ENCODE measurements at places on chromosomes 7 and 10.

DNA sequence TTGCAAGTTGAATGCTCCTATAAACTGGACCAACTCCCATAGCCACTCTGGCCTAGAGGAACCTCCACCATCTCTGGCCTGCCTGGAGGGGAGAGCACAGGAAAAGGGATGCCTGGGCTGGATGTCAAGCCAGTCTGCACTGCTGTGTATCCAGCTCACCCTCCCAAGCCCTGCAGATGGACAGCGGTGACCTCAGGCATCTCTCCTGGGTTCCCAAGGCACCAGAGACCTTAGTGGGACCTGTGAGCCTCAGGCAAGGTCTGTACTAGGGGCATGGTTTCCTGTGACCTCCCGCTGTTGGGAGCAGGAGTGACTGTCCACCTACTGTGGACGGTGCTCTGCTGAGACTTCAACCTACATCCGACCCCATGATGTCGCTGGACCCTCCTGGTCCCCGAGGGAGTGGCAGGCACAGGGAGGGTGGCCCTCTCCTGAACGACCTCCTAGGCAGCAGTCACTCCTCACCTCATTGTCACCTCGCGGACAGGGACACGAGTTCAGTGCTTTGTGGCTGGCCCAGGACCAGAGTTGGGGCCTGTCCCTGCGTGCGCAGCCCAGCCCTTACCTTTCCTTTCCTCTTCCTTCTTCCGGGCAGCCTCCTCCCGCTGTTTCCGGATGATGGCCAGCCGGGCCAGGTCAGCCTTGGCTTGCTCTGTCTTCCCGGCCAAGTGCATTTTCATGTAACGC lies 11.0 kb downstream of the PDAP1 start:
- no peak for DNase-seq

- DNase-seq, result no peak
Measured at GRCh38 chr7:70347463-70348254, 749.4 kb downstream of the AUTS2 start.

GRCh38 chr7:152477079-152477478 lies 41.3 kb upstream of the KMT2C start:
- DNase-seq, result no peak

DNA sequence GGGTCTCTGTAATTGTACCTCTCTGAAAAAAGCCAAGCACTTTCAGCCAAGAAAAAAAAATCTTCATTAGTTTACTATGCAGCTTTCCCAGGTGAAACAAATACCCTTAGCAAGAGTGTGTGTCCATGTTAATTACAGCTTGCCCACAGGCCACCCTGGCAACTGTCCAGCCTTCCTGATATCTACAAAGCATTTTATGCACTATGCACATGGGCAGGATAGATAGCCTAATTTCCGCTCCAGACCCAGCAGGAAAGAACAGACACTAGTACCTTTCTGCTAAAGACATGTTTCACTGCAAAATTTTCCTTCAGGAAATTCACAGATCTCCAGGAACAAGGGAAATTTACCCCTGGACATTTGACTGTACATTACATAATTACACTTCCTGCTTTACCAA lies 24.4 kb downstream of the CACNA2D1 start:
- DNase-seq, result no peak

DNA sequence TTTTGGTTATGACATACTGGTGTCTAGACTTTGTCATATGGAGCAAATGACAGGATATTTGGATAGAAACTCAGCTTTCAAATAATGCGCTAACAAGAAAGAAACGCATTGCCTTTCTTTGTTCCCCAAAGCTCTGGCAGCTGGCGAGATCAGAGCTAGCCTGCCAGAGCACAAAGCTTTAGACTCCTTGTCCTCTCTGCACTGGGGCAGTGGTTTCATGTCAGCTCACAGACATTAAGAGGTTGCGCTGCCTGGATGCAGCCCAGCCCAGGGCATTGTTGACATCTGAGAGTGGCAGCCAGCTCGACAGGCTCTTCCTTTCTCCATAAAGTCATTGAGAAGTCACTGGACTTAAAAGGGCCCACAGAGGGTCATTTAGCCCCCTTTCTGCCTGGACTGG lies 212.0 kb downstream of the PLXNA4 start:
- no peak for DNase-seq

DNA sequence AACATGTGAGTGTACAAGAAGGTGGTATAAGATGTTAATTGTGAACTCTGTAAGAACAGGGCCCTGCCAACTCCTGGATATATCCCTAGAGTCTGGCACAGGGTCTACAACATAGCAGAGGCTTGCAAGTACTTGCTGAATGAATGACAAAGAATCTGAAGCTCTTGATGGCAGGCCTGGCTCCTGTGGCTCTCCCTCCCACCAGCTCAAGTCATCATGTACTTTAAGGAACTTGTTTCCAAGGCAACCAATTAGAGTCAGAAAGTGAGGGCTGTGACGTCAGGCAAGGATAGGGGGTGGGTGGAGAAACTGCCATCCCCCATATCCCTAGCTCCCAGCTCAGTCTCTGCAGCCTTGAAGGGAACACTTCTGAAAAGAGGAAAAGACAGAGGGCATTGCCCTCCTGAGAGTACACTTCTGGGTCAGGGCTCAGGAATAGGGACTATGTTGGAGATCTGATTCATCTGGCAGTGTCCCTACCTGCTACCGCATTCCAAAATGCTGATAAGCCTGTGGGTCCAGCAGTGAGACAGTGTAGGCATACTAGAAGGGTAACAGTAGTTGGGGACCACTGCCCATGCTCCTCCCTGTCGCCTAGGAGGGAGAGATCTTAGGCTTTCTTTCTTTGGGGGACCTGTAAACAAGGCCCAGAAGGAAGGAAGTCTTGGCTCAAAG lies 34.6 kb upstream of the BTRC start:
- DNase-seq, result no peak
